ENCODE measurements at places on chromosomes 5 and 9.
A peak's percentile ranks its signal among the peaks of the same experiment; 100 is the strongest.

DNA sequence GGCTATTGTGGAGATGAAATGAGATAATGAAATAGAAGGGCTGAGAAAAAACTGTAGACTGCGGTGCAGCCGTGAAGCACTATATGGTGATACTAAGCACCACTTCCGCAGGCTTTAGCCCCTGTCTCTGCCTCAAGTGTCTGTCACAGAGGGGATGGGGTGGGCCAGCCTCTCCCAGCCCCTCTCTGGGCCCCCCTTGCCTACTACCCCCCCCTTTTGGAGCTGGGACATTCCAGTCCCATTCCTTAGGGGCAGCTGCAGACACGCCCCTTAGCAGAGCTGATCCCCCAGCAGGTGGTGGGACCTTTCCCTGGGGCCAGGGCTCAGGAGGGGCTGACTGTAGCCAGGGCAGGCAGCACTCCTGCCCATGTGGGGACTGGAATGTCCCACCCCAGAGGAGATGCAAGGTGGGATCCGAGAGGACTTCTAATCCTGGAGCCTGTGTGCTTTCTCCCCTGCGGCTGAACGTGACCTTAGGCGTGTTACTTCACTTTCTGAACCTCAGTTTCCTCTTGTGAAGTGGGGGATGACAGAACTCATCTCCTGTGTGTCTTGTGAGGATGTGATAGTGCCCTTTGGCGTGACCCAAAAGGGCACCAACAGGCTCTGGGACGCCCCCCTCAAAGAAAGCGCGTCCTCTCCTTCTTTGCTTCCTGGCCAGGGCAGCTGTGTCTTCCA lies 1.9 kb downstream of the N4BP3 start:
- DNase-seq: peak; percentile 55

DNA sequence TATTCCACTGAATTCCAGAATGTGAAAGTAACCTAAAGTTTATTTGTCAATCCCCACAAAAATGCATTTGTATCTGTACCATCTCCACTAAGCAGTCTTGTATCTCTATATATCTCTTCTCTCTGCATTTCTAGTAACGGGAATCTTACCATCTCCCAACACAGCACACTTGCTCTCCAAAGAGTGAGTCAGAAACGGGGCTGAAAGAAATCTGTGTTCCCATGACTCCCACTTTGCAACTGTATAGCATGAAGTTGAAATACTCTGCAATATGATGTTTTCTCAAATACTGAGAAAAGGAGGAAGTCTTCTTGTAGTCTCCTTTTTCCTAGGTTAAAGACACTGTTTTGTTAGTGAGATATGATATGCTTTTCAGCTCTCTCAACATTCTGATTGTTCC lies 848.8 kb upstream of the ACO1 start:
- DNase-seq: no peak

DNA sequence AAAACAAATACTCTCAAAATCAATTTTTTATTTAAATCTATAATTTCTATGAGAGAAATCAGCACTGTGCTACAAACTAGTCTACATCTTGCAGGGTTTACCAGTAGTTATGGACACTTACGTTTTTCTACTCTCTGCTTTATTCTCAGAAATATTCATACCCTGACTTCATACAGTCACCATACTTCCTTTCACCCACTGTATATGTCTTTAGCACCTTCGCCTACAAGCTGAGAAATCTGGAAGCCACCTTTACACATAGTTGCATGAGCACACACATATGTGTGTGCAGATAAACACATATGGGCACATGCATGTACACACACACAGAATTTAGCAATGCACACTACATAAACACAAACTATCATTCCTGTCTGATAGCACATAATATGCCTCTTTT lies 177.0 kb downstream of the ST8SIA4 start:
- no peak for DNase-seq

DNA sequence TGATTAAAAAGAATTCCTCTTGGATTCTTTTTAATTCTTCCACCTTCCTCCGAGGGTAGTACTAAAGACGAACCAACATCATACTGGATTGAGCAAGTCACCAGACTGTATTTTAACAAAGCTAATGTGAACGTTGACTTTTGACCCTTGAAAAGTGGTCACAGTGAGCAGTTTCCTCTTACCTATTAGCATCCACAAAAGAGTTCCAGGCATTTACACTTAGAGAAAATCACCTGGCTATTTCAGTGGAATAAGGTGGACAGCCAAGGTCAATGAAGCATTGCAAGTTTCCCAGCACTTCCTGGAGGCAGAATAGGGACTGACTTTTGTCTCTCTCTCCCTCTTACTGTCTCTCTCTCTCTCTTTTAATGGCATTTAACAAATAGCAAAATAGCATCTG lies 145.1 kb upstream of the DAB2 start:
- DNase-seq: no peak

GRCh38 chr5:112933651-112934365 lies 11.8 kb upstream of the REEP5 start:
- DNase-seq: no peak

DNA sequence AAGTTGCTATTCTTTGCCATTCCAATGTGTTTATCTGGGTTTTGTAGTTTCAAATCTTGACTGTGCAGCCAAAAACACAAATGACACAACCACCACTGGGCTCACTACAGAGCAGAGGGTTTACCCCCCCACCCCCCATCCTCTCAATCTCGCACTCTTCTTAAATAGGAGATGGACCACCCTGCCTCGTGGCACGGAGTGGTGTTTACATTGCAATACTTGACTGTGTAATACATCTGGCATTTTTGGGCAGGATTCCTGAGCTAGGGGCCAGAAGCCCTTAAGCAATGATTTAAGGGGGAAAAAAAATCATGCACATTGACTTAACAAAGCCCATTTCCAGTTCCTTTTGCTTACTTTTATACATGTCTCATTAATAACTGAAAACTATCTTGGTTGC lies 19.0 kb downstream of the PTCH1 start:
- DNase-seq: no peak

DNA sequence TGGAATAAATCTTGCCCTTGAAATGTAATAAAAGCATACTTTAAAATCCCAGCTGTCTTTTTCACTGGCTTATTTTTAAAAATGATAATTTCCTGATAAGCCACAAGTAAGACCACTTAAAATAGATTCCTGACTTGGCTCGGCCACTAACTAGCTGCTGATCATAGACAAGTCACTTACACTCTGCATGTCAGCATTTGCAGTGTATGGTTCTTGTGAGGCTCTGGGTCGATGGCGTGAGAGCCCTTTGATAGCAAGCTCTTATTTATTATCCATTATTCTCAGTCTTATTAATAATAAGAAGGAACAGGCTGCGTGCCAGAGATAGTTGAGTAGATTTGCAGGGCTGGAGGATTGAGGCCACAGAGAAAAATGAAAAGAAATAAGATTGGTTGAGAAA lies 110.7 kb upstream of the IL12B start:
- no peak for DNase-seq

GRCh38 chr9:107309271-107309670 lies 26.2 kb downstream of the RAD23B start:
- DNase-seq: no peak

- no peak for DNase-seq
Observed at GRCh38 chr9:98867429-98868168, 60.1 kb downstream of the GALNT12 start.

DNA sequence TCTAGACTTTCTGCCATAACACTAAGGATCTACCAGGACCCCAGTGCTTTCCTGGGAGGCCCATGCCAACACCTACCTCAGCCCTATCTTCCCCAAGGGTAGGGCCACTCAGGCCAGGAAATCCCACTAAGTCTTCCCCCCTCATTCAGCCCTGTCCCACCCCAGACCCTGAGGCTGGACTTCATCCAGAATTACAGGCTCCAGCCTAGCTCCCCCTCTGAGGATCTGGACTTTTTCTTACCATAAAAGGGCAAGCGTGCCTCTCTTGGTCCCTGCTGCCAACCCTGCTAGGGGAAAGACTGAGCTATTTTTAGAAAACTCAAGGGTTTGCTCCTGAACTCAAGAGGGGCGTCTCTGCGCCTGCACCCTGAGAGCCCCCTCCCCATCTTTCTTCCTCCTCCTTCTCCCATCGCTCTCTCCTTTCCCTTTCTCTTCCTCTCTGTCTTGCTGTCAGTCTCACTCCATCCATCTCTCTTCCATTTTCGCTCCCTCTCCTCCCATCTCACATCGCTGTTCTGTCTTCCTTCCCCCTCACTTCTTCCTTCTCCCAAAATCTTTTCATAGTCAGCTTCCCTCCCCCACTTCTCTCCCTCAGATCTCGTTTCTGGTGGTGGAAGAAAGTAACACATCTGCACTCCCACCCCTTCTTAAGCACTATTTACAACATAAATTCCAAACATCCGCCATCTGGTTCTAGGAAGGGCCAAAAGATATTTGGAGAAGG lies 38.1 kb upstream of the IL17B start:
- DNase-seq: no peak

- no peak for DNase-seq
Observed at GRCh38 chr9:133074111-133074651, 12.4 kb downstream of the CEL start.

DNA sequence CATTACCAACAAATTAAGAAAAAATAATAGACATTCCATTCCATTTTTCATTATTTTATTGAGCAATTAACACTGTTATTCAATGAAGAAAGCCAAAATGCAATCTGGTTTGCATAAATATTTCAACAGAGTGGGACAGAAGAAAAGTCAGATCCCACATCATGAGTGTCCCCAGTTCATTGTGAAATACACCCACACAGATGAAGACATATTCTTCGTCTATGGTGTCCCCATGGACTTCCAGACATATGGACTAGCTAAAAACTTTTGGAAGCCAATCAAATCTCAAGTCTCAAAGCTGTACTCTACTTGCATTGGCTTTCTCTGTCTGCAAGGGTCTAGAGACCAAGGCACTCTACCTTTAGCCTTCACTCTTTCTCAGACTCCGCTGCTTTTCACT lies 194.3 kb downstream of the SEMA5A start:
- DNase-seq: no peak

- DNase-seq: no peak
Observed at GRCh38 chr5:7795306-7795705, 55.6 kb downstream of the CFAP90 start.

DNA sequence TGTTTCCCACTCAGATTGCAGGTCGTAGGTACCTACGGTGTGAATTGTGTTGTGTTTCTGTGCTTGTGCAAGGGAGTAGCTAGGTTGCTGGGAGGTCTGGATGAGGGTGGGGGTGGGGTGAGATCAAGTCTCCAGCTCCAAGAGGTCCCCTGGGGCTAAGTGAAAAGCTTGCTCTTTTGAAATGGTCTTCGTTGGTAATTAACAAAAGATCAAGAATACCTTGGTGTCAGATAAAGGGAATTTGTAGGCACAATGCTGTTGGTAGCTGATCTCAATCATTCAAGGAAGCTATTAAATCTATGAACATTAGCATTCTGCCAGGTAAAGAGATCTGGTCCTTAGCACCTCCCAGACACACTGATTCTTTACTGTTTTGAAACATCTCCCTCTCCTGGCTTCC lies 928 bp upstream of the PCDHGC4 start:
- no peak for DNase-seq

- DNase-seq: no peak
Observed at GRCh38 chr5:35476036-35476435, 141.6 kb upstream of the SPEF2 start.

DNA sequence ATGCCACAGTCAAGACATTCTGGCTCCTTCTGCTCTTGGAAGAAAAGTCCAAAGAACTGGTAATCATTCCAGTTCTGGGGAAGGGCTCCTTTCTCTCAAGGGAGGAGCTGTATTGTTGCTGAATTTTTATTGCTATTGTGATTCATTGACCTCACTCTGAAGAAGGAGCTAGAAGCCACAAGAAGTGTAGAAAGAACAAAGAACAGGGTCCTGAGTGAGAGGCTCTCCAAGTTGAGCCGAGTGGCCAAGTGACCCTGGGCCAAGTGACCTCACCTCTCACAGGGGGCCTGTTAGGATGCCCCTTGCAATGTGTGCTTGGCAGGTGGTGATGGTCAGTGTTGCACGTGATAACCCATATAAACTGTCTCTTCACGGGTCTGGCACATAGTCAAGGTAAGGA lies 173.3 kb downstream of the FGF18 start:
- DNase-seq: no peak

GRCh38 chr9:94921092-94921471 lies 194.6 kb downstream of the AOPEP start:
- DNase-seq: no peak

- no peak for DNase-seq
Observed at GRCh38 chr9:74348777-74349176, 148.4 kb upstream of the RORB start.

GRCh38 chr5:124309241-124309980 lies 437.0 kb downstream of the ZNF608 start:
- no peak for DNase-seq

GRCh38 chr5:43073597-43074546 lies 33.8 kb upstream of the ANXA2R start:
- peak; percentile 65 for DNase-seq

DNA sequence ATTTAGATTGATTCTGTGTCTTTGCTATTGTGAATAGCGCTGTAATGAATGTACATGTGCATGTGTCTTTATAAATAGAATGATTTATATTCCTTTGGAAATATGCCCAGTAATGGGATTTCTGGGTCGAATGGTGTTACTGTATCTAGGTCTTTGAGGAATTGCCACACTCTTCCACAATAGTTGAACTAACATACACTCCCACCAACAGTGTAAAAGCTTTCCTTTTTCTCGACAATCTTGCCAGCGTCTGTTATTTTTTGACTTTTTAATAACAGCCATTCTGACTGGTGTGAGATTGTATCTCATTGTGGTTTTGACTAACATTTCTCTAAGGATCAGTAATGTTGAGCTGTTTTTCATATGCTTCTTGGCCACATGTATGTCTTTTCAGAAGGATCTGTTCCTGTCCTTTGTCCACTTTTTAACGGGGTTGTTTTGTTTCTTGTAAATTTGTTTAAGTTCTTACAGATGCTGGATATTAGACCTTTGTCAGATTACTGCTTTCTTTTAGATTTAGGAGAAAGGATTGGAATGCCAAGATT lies 125.0 kb upstream of the NR5A1 start:
- no peak for DNase-seq

GRCh38 chr5:168989731-168990505 lies 311.0 kb downstream of the SLIT3 start:
- DNase-seq: peak; percentile 12

DNA sequence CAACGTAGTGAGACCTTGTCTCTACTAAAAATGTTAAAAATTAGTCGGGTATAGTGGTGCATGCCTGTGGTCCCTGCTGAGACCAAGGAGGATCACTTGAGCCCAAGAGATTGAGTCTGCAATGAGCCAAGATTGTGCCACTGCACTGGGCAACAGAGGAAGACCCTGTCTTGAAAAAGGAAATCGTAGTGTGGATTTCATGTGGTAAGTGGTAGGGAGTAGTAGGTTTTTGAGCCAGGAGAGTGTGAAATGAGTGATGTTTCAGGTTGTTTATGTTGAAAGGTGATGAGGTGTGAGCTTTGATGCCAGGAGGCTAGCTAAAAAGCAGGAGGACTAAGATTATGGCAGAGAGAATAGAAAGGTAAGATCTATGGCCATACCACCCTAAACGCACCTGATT lies 5.9 kb downstream of the MATR3 start:
- DNase-seq: no peak

- DNase-seq: no peak
Observed at GRCh38 chr5:112018846-112019245, 261.9 kb upstream of the NREP start.

DNA sequence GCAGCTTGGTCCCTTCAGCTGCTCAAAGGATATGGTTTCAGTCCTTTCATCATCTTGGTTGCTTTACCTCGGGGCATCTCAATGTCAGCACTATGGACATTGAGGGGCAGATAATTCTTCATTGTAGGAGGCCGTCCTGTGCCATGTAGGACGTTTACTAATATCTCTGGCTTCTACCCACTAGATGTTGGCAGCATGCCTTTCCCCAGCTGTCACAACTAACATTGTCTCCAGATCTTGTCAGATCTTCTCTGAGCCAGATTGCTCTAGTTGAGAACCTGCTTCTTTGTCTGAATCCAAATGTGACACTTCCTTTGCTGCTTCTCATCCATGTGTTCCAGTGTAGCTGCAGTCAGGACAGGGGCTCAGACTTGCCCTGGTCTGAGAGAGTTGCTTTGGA lies 10.3 kb downstream of the PTPA start:
- no peak for DNase-seq
